Activated naive CD4-positive, alpha-beta T cell treated with anti-CD3 and anti-CD28 coated beads for 36 hours (primary cell): ENCODE measurements at places on chromosomes 2 and 18. TPM values are rescaled to one million over a fixed set of nuclear protein-coding genes. Genes with fewer than 3 reads are reported as not detected.

GRCh38 chr2:214560618-214561190 is 149.8 kb downstream of the VWC2L start:
- DNase-seq, result no peak

Gene PFN4
- 0.32 TPM for total RNA-seq

DNA sequence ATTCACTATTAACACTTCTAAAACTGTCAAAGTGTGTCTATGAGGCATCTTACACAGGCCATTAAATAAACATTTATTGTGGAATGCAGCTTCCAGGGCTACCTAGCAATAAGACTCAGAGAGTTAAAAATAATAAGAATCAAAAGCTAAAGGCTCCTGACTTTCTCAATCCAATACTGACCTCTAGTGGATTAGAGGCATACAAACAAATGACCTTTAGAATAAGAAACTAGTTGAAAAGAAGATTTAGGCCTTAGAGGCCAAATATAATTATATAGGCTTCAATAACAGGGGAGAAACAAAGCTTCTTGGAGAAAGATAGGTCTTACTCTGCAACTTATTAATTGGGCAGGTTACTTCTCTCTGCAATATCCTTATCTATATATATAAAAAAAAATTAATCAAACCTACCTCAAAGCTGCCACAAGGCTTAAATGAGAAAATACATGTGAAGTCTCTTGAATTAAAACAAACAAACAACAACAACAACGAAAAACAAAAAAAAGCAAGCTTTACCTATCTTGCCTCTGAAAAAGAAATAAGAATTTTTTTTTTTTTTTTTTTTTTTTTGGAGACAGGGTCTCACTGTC is 246.1 kb downstream of the EXOC6B start:
- DNase-seq, result no peak

DNA sequence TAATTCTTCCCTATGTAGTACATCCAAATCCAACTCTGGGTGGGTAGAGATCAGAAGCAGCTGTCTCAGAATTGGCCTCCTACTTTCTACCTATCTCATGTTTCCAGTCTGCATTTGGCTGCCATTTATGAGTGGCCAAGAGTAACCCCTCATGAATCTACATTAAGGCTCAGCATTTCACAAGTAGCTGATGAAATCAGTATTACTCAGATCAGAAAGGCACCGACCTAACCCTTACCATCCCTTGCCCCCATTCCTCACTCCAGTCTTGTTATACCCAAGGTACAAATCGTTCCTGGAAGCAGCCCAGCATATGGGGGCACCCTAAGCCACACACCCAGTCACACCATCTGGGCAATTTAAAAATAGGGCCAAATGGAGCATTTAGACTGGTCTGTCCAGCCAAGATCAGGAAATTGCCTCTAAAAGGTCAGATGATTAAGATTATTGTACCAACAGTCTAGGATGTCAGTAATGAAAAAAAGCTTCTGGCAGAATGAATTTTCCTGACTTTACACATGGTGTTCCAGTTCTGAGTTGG is 37.1 kb downstream of the CD28 start:
- DNase-seq, result no peak

Gene FOXI3
- not detected for total RNA-seq

DNA sequence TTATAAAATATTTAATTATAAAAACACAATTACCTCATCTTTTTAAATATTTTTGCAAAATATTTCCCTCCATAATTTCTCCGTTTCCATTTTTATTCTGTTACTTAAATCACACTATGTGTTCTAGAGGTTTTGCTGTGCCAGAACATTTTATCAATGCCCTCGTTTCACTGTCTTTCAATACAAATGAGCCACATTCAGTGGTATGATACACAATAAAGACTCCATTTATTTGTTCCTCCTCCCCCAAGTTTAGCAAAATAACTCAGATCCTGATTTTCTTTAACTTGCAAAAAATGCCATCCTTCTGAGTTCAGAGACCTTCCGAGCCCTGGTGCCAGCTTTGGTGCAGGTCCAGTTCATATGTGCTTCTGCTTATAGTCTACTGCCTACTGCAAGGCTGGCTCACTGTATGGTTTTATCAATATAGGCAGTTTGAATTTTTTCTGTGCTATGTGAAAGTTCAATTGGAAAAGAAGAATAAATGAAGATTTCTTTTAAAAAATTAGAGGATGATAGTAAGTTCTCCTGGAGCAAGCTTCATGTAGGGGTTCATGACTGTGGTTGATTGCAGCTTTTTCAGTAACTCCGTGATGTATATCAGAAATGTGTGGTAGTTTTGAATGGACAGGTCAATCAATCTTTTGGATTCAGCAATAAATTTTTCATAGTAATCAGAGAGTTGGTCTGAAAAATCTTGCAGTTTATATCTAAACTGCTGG is 42.5 kb downstream of the APOB start:
- no peak for DNase-seq

- DNase-seq, result no peak
Observed at GRCh38 chr2:10229462-10230099, 73.1 kb upstream of the HPCAL1 start.

Gene LYPD6B
- not detected for total RNA-seq

Gene PIEZO2
- total RNA-seq, result not detected

DNA sequence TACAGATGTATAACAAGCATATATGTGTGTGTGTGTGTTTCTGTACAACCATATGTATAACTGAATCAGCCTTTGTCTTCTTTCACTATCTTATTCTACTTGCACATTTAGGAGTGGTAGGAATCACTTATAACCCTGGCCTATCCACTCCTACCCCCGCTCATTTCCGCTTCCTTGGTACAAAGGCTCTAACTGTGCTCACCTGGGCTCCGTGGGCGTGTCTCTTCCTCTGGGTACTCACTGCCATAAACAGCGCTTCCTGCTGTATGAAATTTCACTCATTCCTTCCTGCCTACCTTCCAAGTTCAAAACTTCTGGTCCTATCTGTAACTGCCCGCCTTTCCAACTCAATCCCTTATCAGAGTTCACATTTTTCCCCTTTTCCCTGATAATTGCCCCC is 815.5 kb downstream of the EPHA4 start:
- no peak for DNase-seq

Gene RNF152
- total RNA-seq, result 0.17 TPM

GRCh38 chr2:182852801-182853200 is 13.6 kb downstream of the FRZB start:
- no peak for DNase-seq

DNA sequence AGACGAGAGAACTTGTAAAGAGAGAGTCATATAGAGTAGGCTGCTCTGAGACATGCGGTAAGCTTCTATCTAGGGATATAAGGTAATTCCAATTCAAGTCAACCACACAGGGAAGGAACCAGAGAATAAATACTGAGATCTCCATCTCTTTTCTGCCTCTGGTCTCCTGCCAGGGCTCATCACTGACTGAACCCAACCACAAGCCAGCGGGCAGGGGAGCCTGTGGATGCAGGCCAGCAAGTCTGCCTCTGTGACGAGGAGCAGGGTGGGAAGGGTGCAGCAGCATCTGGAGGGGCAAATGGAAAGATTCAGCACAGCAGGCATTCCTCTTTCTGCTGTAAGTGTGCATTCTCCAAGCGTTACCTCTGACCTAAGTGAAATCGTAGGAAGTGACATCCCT is 82.2 kb downstream of the ICOS start:
- DNase-seq, result no peak

Gene ACTG2
- not detected for total RNA-seq

GRCh38 chr2:237345891-237346640 is 67.9 kb downstream of the COL6A3 start:
- DNase-seq, result no peak

- no peak for DNase-seq
Observed at GRCh38 chr18:4134700-4135099, 320.4 kb downstream of the DLGAP1 start.

Gene GALR1
- not detected for total RNA-seq

DNA sequence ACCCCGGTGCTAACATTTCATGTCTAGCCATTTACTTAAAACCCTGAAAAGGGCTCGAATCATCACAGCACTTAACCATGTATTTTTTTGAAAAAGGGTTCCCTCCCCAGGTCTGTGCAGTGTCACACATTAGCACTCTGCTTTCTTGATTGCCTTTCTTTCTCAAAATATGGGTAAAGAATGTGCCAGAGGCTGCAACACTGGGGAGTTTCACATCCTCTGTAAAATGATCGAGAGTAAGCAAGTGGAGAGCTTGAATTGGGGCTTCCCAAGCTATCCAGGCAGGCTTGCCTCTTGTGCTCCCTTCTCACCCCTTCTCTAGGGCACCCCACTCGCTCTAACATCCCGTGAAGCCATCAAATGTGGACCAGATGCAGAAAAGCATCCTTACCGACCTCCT is 177.0 kb upstream of the CCDC68 start:
- DNase-seq, result no peak

GRCh38 chr2:178101321-178102079 is 10.7 kb upstream of the RBM45 start:
- no peak for DNase-seq

DNA sequence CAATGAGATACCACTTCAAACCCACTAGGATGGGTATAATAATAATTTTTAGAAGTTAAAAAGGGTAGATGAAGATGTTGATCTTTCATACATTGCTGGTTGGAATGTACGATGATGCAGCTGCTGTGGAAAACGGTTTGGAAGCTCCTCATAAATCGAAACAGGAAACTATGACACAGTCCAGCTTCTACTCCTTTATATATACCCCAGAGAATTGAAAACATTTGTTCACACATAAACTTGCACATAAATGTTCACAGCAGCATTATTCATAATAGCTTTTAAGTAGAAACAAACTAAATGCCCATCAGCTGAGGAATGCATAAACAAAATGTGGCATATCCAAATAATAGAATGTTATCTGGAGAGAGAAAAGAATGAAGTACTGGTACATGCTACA is 95.0 kb downstream of the STRADB start:
- DNase-seq, result no peak

DNA sequence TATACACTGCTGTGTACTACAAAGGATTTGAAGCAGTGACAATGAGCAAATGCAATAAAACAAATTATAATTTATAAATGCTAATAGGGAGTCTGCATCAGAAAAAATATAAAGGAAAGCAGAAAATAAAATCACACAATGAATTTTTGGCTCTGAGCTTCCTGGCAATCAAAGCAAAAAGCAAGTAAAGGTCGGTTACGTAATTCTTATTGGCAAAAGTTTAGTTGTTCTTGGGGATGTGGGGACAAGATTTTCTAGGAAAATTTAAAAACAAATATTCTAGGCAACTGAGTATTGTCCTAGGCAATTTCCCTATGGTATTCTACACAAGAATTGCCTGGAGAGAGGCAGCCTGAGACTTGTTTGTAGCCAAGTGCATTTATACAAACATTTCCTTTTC is 1.8 kb downstream of the ORC2 start:
- DNase-seq, result no peak

Gene ALLC
- not detected for total RNA-seq

- DNase-seq, result no peak
Observed at GRCh38 chr2:109313343-109313742, 184.3 kb downstream of the SH3RF3 start.

DNA sequence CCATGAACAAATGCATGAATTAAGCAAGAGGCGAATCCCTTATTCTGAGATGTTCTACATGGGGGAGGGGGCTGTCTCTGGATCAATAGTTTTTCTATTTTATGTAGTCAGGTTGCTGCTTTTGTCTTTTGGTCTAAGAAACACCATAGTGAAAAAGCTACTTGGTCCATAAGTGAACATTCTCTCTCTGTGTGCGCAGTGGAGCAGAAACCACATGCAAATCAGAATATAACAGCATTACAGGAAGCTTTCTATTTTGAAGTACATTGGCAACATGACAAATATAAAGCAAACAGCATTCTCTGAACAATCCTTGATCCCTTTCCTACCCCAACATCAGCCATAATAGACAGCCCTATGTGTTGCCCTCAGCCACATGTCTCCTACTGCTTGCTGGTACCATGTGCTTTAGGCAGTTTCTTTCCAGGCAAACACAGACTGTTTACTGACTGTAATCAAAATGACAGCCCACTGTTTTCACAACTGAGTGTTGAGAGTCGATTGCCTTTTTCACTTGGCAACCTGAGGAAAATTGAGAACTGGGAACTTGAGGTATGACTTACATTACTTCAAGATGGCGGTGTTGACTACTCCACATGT is 10.6 kb downstream of the SCN3A start:
- no peak for DNase-seq

DNA sequence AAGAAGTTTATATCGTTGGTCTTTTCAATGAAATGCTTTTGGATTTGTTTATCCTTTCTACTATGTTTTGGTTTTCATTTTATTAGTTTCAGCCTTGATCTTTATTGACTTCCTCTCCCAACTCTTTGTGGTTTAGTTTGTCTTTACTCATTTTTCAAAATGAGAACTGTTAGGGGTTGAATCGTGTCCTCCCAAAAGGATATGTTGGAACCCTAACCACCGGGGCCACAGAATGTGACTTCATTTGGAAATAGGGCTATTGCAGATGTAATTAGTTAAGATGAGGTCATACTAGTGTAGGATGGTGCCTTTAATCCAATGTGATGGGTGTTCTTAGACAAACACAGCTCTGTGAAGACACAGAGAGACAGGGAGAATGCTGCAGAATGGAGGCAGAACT is 60.4 kb upstream of the IL1R2 start:
- DNase-seq, result no peak
